ENCODE measurements at places on chromosomes 13 and 19.
A peak's percentile ranks its signal among the peaks of the same experiment; 100 is the strongest.

- no peak for DNase-seq
These were observed 678.9 kb upstream of the SLITRK5 start for GRCh38 chr13:86992251-86992650.

DNA sequence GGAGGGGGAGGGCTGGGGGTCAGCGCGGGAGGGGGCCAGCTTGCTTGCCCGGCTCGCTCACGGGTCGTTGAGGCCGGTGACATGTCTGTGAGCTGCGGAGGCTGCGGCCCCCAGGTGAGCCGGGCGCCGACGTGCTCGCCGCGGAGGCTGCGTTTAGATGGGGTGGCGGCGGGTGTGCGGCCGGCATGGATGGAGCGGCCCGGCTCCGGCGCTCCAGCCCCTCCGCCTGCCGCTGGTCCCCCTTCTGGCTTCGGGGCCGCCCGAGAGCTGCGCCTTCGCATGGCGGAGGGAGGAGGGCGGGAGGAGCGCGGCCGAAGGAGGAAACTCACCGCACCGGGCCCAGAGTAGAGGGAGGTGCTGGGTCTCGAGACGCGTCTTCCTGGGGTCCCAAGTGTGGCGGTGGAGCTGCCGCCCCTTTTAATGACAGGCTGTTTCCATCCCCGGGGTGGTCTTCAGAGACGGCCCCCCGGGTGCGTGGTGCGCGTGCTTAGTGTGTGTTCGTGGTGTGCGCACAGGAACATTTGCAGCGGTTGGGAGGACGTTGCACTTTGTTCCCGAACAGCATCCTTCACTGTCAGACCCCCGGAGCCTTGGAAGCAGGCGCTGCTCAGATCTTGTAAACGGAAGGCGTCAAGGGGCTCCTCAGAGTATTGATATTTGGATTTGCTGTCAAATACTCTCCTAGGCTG lies at the start of gene AKAP11:
Gene AKAP11, plus strand, starts transcription at position 38 of the 689 bp plus-strand sequence. CDS start 14,197 bp downstream, outside the sequence.
- peak; percentile 96 for DNase-seq

GRCh38 chr19:8212212-8212611 lies 3.0 kb downstream of the CERS4 start:
- no peak for DNase-seq

- DNase-seq = no peak
These were observed 523.0 kb upstream of the NBEA start for GRCh38 chr13:34419025-34419424.

Data from right kidney (tissue), 9 donors.